ENCODE measurements at places on chromosomes 7 and 10.

- no peak for DNase-seq
Observed at GRCh38 chr10:86655173-86655540, 810 bp downstream of the OPN4 start.

DNA sequence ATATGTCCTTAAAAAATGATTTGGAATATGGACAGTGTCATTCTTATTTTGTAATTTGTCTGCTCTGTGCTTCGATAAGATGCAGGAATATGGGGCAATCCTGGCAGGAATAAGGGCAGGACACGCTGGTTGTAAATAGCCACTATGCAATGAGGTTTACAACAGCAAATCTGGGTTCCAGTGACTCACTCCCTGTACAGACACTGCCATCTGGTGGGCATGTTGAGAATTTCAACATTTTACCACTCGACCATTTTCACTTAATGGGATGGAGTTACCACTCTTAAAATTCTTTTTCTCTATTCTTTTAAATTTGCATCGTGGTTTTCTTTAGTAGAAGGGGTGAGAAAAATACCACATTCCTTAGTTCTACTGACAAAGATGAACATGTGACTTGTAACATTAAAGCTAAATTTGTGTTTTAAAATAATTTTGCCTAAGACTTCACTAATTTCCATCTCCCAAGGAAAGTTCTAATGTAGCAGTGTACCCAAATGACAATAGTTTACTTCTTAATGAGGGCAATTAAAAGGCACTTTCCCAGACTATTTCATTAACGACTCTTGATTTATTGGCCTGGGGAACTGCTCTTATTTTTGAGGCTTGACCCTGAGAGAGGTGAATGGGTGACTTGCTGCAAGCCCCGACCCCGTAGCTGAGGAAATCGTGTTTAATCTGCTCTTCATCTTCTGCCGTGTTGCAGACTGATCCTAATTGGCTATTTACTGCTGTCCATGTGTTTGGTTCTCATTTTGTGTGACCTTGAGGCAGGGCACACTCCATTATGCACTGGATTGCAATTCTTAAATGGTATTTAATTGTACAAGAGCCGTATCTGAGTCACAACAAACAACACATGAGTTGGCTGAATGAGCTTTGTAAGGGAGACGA lies 173.6 kb upstream of the IMMP2L start:
- DNase-seq: peak; percentile 80

DNA sequence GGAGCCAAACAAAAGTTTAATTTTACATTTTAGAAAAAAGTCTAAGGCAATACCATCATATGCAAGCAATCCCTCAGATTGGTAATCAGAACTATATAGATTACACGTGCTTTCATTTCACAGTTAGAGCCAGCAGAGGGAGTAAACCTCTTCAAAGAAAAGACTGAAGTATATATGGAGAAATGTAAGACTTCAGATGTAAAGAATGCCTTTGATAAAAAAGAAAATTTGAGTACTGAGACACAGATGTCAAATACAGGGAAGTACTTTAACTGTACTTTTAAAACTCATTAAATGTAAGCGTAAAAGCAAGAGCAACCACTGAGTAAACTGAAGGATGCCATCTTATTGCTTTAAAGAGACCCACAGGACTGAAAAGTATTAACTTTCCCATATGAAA lies 101.4 kb upstream of the FAM133B start:
- DNase-seq: peak; percentile 79

DNA sequence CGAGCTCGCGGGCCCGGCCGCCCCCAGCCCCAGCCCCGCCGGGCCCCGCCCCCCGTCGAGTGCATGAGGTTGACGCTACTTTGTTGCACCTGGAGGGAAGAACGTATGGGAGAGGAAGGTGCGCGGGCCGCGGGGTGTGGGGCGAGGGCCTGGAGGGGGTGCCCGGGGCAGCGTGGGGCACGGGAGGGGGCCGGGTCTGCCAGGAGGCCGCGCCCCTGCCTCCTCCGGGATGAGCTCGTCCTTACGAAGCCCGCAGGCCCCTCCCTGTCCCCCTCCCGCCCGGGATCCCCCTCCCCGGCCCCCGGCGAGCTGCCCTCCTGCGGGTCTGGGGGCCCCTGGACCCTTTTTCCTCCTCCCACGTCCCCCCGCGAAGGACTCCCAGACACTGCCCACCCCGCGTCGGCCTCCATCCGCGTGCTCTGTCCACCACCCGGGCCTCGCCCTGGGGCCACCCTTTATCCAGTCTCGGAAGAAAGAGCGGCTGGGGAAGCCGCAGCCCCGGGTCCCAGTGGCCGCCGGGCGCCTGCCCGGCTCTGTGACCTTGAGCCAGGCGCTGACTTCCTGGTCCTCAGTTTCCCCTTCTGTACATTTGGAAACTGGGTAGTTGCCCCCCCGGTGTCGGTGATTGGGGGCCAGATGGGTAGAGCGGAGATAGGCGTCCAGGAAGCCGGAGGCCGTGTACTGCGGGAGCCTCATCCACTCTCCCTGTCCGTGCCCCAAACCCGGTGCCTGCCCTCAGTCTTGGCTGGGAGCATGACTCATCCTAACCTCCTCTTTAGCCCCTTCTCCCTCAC lies 521 bp downstream of the LIMK1 start:
- DNase-seq: peak; percentile 66

DNA sequence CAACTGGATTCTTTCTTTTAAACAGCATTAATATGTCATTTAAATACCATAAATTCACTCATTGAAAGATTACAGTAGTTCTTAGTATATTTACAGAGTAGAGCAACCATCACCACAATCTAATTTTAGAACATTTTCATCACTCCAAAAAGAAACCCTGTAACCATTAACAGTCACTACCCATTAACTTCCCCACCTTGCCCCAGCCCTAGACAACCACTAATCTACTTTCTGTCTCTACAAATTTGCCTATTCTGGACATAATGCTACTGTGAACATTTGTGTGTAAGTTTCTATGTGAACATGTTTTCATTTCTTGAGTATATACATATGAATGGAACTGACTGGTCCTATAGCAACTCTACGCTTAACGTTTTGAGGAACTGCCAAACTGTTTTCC lies 42.4 kb downstream of the P4HA1 start:
- no peak for DNase-seq

DNA sequence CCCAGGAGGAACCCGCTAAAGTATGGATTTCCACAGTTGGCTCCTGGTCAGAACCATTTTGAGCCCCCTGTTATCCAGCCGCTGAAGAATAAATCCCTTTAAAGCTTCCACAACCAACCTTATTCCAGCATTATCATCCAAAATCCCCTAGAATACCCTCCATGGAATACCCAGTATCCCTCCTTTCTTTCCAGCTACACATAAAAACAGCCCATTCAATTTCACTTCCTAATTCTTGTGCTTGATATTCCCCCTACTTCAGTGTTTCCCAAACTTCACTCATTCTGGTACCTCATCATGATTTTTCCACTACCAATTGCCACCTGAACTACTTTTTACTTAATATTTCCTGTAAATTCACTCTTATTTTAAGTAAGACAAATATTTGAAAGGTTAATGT lies 3.1 kb downstream of the MACC1 start:
- DNase-seq: no peak

GRCh38 chr10:72645263-72645858 lies 19.5 kb upstream of the MICU1 start:
- DNase-seq: no peak

DNA sequence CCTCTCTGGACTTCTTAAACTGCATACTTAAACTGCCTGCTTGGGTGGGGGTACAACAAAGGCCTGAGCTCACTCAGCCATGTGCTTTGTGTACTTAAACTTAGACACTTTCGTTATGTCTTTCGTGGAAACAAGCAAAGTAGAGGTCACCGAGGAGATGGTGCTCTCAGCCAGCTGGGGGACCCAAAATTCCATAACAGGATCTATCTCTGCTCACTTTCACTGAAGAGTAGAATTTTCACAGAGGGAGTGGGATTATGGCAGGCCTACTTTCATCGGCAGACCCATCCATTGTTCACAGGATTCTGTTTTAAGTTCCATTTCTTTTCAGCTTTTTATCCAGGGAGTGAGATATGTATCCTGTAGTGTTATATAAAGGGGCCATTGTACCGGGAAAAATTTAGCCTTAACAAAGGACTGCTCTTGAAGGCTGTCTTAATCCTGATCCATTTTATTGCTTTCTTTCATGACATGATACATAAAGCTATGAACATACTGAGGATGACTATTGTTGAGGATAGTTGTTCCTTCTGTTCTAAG lies 370.0 kb upstream of the GHITM start:
- no peak for DNase-seq

- DNase-seq: peak; percentile 53
Observed at GRCh38 chr10:16612115-16612980, 90.7 kb upstream of the C1QL3 start.

DNA sequence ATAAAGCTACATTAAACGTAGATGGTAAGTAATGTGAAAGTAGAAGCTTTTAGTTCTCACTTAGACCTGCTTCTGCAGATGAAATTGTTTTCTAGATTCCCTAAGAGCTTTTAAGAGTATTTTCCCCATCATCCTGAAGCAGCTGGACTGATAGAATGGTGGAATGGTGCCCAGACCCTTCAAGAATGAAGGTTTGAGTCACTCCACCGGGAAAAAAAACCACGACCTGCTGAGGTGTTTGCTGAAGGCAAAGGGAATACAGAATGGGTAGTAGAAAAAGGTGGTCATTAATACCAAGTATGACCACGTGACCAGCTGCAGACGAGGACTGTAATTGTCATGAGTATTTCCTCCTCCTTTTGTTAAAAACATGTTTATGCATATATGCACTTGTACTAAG lies 79.2 kb upstream of the PTPRZ1 start:
- DNase-seq: no peak

DNA sequence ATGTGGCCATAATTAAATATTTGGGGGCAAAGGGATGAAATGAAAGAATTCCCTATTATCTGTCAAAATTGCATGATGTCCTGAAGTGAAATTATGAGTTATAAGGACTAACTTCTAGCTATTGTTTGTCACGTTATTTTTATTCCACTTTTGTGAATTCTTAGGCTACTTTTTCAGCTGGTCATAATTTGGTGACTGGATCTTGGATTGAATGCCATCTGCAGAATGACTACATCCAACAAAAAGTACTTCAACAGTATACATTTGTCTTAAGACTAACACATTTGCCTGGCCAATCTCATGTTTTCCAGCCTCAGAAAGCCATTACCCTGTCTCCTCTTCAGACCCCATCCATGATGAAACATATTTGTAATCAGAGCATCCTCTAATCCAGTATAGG lies 48.1 kb upstream of the WNT16 start:
- DNase-seq: no peak

DNA sequence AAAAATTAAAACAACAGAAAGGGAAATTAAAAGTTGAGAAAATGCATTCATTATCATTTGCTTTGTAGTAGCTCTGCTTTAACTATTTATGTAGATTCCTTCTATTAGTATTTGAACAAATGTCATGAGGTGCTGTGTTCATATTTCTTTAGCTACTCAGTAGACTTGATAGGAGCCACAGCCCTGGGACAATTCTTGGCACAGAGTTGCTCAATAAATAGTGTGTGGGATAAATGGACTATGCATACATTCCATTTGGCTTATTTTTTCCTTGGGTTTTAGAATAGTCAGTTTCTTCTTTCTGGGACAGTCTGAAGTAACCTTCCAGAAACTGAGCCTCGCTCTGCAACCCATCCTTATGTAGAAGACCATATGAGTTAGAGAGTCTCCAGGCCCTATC lies 13.4 kb downstream of the RPP30 start:
- peak; percentile 82 for DNase-seq

GRCh38 chr10:73871295-73872189 lies 2.8 kb downstream of the CAMK2G start:
- DNase-seq: no peak

DNA sequence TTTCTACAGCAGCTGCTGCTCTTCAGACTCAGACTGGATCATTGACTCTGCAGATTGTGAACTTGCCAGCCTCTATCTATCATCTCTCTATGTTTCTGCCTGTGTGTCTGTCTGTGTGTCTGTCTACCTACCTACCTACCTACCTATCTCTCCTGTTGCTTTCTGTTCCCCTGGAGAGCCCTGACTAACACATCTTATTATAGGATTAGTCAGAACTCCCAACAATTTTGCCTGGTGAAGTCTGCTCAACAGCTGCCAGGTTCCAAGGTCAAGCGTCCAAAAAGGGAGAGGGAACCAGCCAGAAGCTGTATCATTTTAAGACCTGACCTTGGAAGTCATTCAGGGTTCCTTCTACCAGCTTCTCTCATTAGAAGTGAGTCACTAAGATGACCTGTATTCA lies 579.0 kb upstream of the DPP6 start:
- no peak for DNase-seq

DNA sequence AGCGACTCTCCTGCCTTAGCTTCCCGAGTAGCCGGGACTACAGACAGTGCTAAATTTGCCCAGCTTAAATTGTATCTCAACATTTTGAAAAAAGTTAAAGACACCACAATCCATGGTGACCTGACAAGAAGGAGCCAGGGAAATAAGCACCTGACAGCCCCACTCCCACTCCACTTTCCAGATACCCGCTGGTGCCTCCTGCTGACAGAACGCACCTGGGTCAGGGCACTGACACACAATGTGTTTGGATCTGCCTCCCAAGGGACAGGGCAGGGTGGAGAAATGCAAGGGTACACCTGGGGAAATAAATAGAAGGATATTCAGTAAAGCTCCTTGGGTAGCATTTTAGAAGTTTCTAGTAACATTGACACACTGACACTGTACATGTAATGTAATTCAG lies 58.9 kb upstream of the OPN4 start:
- DNase-seq: no peak
